ENCODE measurements at places on chromosomes 7 and 10. TPM values are rescaled to one million over a fixed set of nuclear protein-coding genes. Genes with fewer than 3 reads are reported as not detected.

- no peak for DNase-seq
These were observed 102.4 kb downstream of the USP6NL start for GRCh38 chr10:11509036-11509435.

GRCh38 chr7:139116999-139117398 is 7.5 kb upstream of the ZC3HAV1 start:
- no peak for DNase-seq

GRCh38 chr10:61332581-61332980 is 120.6 kb downstream of the TMEM26 start:
- DNase-seq: no peak

DNA sequence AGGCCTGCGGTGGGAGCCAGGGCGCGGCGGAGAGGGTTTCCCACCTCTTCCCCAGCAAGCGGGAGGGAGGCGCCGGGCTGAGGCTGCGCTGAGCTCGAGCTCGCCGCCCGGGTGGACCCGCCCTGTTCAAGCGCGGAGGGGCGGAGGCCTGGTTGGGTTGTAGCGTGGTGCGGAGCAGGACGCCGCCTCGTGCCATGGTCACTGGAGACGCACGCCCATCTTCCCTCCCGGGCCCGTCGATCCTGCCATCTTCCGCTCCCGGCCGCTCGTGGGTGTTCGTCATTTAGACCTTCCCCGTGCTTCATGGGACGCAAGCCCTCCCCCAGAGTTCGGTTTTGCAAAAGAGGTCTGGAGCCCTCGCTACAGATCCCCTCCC is 9.3 kb upstream of the EN2 start:
- no peak for DNase-seq

- peak; percentile 53 for DNase-seq
These were observed 13.6 kb upstream of the BPGM start for GRCh38 chr7:134632937-134633540.

Gene CALML5
- not detected for total RNA-seq

Gene TMEM184A
- 0.27 TPM for total RNA-seq

- no peak for DNase-seq
These were observed 74.7 kb upstream of the PRR15 start for GRCh38 chr7:29488977-29489376.

DNA sequence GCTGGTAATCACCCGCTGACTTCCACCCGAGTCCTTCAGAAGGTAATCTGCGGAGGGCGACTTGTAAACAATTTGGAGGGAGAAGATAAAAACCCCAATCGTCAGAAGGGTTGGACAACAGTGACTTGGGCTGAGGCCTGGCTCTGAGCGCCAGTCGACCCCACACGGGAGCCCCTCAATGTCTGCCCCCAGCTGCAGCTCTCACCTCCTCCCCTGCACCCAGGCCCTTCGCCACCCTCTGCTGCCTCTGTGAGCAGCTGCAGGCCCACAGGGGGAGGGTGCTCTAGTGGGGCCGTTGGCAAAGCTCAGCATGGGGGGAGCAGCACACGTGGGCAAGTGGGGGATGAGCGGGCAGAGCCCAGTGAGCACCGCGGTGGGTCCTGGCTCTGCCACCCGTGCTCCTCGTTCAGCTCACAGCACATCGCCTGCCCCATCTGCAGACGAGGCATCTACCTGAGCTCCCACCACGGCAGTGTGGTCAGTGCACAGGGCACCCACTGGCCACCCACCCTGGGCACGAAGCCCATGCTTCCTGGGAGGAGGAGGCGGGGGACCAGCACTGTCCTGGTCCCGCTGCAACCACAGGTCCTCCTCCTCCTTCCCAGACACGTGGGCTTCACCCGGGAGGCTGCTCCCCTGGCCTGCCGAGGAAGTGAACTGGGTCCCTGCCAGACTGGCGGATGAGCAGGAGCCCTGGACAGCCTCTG is 280.5 kb downstream of the ELFN1 start:
- no peak for DNase-seq

GRCh38 chr7:106629516-106629915 is 31.4 kb downstream of the CCDC71L start:
- DNase-seq: no peak

DNA sequence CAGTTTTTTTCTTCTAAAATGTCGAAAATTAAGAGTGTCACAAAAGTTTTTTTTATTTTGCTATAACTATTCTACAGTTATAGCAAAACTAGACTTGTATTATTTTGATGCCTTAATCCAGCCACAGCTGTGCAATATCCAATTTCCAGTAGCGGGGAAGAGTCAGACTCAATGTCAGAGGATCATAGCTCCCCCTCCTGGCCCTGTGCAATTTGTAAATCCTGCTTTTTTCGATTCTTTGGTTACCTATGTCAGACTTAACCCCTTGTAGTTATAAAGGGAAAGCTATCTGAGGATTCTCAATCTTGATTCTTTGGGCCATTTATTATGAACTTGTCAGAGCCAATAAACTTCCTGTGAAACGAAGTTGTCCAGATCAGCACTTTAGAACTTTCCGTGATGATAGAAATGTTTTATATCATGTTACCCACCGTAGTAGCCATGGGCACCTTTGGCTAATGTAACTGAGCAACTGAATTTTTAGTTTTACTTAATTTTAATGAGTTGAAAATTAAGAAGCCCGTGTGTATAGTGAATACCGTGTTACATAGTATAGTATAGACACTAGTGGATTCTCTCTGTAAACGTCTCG is 87.7 kb upstream of the PRKCQ start:
- peak; percentile 69 for DNase-seq

DNA sequence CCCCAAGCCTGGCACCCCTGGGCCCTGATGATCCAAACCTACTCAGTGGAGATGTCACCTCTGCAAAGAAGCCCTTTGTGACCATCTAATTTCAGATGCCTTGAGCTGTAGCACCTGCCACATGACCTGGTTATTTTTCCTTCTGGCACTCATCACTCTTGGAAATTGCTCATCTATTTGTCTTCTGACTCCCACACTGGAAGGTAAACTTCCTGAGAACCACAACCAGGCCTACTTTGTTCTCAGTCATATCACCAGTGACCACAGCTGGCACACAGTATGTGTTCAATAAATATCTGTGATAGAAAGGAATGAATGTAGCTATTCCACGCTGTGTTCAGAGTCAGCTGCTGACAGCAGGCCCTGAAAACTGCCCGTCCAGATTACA is 97.1 kb downstream of the SH3PXD2A start:
- no peak for DNase-seq

- DNase-seq: no peak
These were observed 315.9 kb upstream of the ETV1 start for GRCh38 chr7:14305233-14305866.

DNA sequence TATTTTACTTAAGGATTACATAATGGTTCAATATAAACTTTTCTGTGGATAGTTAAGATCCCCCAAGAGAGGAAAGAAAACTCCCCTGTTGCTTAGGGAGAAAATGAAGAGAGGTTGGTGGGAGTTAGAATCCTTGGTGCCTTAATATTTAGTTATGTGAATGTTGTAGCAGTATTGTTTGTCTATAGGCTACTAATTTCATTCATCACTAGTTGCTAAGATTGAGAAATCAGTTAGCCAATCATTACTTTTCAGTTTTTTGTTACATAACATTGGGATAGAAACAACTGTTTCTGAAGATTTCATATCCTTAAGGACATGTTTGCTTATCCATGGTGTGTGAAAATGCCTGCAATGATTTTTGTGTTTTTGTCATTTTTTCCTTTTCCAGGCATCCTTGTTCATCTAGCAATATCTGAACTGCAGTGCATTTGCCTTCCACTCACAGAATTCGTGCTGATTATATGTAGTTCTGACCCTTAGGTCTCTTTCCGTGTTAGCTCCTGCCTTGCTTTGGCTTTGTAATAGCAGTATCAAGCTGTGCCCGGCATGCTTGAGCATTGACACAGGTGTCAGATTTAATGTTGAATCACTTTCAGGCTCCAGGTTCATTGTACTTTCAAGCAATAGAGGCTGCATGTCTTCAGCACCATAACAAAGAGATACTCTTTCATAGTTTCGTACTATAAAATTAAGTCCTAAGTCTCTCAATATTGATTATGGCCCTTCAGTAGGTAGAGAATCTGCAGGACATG is 85.0 kb downstream of the PODXL start:
- no peak for DNase-seq

GRCh38 chr7:113414401-113415035 is 296.2 kb upstream of the SMIM30 start:
- DNase-seq: no peak
